Pancreas (tissue), 10 donors: ENCODE measurements at places on chromosomes 5 and 9.

DNA sequence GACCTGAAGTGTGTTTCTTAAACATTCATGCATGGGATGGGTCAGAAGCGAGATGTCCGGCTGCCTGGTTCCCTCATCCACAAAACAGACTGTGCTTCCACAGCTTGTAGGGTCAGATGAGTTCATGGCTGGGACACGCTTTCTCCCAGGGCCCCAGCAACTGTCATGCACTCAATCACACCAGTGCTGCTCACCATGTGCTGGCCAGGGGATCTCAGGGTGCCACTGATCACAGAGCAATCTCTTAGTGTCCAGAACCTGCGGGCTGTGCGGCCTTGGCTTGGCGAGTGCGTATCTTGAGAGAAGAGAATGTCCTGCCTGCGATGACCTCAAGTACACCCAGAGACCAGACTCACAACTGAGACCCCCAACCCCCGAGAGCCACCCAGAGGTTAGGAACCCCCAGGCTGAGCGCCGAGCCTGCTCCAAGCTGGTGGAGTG lies 26.0 kb upstream of the FCN2 start:
- DNase-seq: no peak

DNA sequence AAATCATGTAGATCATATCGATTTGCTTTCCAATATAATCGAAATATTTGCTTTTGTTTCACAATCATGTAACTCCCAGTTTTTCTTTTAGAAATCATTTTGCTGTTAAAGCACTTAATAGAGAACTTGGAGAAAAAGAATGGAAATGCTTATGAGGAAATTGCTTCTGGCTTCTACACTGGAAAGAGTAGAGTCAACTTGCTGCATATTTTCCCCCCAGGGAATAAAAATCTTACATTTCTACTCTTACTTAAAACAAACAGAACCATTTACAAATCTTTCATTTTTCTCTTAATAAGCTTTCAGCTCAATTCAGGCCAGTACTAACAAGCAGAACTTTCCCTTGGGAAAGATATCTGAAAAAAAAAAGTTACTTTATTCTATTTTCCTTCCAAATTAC lies 312.0 kb downstream of the CHSY3 start:
- no peak for DNase-seq

DNA sequence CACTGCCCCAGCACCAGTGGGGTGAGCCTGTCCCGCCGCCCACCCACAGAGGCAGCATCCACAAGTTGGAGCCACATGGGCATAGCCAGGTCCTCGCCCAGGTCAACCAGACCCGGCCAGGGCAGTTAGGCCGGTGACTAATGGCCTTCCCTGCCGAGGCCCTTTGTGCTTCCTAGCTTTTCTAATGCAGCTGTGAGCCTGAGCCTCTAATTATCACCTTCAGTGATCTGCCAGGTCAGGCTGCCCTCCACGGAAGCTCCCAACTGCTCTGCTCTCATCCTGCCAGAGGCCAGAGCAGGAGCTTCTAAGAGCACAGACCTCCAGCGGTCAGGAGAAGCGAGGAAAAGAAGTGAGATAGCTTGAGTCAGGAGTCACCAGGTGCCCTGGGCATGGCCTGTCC lies 87.1 kb upstream of the PPP1R26 start:
- DNase-seq: no peak

DNA sequence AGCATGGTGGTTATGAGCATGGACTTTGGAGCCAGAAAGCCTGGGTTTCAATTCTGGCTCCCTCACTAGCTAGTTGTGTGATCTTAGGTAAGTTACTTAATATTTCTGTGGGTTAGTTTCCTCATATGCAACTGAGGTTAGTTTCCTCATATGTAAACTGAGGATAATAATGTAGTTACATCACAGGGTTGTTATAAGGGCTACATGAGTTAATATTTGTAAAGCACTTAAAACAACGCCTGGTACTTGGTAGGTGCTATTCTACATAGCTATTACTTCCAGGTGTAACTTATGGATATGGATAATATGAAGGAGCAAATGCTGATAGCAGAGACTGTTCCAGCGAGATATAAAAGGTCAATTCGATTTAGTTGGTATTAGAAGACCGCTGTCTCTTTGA lies 69.4 kb upstream of the POU5F2 start:
- no peak for DNase-seq
